ENCODE measurements at places on chromosomes 2 and 18.

- DNase-seq = no peak
Measured at GRCh38 chr2:38474021-38474456, 97.0 kb upstream of the ATL2 start.

GRCh38 chr2:230335461-230335863 lies 8.5 kb downstream of the SP140L start:
- no peak for DNase-seq

- DNase-seq = no peak
Measured at GRCh38 chr2:102473631-102474030, 605 bp downstream of the SLC9A4 start.

DNA sequence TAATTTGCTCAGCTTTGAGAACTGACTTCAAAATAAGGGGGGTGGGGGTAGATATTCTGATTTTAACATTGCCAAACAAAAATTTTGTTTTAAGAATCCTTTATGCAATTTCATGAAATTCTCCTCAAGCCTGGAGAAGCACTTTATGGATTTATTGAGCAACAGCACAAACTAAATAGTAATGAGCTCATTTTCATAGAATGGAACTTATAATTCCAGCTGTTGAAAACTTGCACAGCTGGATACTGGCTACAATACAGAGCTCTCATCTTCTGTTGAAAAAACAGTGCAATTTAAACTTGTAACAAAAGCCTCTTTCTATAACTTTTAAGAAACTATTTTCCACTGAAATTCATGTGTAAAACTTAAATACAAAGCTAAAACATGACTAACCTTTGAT lies 137.6 kb upstream of the FN1 start:
- DNase-seq = no peak

- DNase-seq = peak; percentile 38
Measured at GRCh38 chr2:146572598-146572997, 1272.2 kb upstream of the ACVR2A start.

DNA sequence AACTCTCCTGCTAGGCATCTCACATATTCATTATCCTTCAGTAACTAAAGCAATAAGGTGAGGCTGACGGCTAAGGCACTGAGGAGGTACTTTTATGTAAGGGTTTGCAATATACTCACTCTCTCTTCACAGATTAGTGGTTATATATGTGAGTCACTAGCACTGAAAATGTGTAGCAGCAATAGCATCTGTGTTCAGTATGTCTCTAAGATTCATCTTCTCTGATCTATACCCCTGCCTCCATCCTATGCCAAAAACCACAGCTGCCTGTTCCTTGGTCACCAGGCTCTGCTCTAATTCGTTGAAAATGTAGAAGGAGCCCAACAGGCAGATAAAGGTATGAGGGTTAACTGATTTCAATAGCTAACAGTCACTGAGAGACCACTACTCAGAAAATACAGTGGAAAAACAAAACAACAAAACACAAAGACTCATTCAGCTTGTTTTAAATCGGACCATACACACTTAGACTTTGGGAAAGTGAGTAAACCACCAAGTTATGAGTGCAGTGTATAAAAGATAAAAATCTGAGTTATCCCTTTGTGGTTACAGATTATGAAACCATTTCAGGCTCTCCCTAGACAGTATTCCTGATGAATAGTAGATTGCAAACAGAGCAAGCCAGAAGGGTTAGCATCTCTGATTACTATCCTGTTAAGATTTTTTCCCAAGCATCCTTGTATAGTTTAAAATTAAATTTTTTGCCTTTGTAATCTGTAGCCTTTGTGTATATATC lies 75.3 kb upstream of the CYP26B1 start:
- peak; percentile 53 for DNase-seq

DNA sequence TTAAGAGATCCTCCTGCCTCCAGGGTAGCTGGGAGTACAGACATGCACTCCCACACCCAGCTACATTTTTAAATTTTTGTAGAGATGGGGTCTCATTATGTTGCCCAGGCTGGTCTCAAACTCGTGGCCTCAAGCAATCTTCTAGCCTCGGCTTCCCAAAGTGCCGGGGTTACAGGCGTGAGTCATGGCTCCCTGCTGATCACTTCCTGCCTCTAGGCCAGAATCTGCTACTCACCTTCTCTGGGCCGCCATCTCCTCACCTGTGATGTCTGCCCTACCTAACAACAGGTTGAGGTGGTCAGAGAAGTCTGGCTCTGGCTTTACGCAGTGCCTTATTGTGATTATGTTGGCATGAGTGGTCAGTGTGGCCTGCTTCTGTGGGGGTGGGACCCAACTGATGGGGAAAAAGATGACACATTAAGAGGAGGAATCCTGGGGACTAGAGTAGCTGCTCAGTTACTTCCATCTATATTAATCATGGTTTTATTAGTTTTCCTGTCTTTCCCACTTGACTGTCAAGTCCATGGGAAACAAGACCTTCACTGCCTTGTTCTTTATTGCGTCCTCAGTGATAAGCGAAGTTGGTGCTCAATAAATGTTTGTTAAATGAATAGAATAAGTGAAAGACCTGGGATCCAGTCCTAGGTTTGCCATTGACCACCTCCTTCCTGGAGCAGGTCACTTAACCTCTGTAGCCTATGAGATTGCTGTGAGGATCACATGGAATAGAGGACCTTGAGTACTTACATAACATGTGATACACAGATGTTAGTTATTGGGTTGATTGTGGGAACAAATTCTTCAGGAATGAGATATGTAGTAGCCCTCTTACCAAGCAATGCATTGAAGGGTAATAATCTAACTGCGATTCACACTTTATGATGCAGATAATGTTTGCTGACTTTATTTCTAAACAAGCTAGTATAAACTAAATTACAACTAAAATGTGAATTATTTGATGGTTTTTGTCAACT lies 15.7 kb downstream of the KCTD1 start:
- DNase-seq = no peak

GRCh38 chr18:66439670-66440069 lies 164.2 kb downstream of the CDH19 start:
- no peak for DNase-seq

DNA sequence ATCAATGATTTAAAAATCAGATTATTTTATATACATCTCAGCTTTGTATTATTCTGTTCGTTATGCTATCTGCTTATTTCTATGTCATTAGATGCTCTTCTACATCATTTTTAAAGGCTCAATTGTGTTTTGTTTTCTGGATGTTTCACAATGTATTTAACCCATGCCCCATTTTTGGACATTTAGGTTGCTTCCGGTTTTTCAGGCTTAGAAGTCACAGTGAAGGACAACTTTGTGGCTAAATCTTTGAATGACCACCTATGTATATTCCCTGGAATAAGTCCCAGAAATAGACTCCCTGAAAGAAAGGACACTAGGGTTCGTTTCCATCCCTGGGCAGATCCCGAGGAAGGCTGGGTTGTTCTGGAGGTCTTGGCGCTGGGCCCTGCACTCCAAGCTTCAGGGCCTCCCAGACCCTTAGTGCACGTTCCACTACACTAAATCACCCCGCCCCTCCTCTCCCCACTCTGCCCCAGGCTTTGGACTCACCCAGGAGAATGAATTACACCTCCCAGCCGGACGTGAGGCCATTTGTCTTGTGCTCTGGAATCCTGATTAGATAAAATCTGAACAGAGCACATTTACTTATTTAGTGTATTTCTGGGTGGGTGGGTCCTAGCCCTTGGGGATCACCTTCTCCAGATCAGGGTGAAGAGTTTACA lies 188.2 kb downstream of the ZFP36L2 start:
- no peak for DNase-seq

All from RCC 7860 (cell line).